ENCODE measurements at places on chromosomes 12 and 14.

- DNase-seq: no peak
Measured at GRCh38 chr14:101538878-101539277, 22.4 kb upstream of the DIO3 start.

GRCh38 chr12:126847005-126847629 is 1419.9 kb upstream of the TMEM132C start:
- DNase-seq: no peak

- DNase-seq: no peak
Measured at GRCh38 chr12:32502693-32503502, 103.5 kb downstream of the FGD4 start.

DNA sequence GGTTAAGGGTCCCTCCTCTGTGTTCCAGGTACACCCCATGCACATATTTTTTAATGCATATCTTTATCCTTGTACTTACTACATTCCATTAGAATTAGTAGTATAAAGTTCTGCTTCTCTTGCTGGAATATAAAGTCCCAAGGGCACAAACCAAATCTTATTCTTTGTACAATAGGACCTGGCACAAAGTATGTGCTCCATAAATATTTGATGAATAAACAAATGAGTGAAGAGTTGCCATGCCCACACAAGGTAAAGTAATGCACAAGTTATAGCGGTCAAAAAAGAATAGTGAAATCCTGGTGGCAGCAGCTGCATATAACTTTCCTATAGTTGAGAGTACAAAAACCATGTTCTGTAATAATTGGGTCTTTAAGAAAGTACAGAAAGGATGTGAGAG is 82.1 kb upstream of the BMP4 start:
- DNase-seq: no peak

DNA sequence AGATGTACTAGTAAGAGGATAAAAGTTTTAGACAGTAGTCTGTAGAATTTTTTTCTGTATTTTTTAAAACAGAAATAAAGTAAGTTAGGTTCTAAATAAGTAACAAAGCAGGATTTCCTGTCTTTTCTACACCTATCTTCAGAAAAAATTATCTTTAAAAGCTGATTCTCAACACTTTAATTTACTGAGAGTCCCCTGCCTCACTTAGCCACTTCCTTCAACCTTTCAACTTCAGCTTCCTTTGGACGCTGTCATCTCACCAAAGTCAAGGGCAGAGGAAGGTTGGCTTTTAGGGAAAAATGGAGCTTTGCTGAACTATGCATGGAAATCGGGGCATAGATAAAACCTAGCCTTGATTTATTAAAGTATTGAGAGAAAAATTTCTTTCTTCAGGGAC is 44.9 kb upstream of the CERS5 start:
- DNase-seq: no peak

DNA sequence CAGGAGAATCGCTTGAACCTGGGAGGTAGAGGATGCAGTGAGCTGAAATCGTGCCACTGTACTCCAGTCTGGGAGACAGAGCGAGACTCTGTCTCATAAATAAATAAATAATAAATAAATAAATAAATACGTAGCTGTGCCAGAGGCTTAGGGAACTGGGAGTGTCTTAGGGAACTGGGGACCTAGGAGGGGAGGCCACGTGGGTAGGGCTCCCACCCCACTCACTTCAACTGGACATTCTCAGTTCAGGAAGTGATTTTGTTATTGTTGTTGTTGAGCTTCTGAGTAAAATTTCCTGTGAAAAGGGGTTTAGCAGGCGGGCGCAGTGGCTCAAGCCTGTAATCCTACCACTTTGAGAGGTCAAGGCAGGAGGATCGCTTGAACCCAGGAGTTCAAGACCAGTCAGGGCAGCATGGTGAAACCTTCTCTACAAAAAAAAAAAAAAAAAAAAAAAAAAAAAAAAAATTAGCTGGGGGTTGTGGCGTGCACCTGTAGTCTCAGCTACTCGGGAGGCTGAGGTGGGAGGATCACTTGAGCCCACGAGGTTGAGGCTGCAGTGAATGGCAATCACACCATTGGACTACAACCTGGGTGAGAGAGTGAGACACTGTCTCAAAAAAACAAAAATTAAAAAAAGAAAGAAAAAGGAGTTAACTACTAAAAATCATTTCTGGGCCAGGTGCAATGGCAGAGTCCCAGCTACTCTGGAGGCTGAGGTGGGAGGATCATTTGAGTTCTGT is 19.0 kb upstream of the ANKRD9 start:
- no peak for DNase-seq

- no peak for DNase-seq
Measured at GRCh38 chr14:104226421-104227383, 88.3 kb downstream of the KIF26A start.

- DNase-seq: no peak
Measured at GRCh38 chr14:53034688-53035230, 83.9 kb upstream of the FERMT2 start.

DNA sequence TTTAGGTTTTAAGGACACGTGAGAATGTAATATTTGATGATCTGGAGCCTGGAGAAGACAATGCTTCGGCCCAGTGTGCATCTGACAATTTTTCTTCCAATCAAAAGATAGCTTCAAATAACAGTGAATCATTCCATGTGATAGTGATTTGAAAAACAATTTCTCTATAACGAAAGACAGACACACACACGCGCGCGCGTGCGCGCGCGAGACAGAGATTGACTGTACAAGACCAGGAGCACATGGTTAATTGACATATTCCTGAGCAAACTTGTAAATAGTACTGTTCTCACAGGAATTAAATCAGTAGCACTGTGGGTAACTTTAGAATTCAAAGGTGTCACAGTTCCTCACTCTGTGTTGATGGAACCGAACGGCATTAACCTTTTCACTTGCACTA is 287.5 kb upstream of the LMO3 start:
- no peak for DNase-seq

GRCh38 chr14:75561013-75561432 is 17.4 kb upstream of the FLVCR2 start:
- DNase-seq: peak; percentile 15

GRCh38 chr14:89672636-89673511 is 255.8 kb upstream of the FOXN3 start:
- DNase-seq: no peak

GRCh38 chr12:132853285-132854092 is 24.8 kb upstream of the GOLGA3 start:
- DNase-seq: no peak

GRCh38 chr12:32897687-32898573 is 1.4 kb upstream of the PKP2 start:
- peak; percentile 38 for DNase-seq

GRCh38 chr14:105126981-105127329 is 41.6 kb downstream of the JAG2 start:
- no peak for DNase-seq

GRCh38 chr14:105999361-106000028 is 473.1 kb downstream of the TMEM121 start:
- no peak for DNase-seq

- DNase-seq: no peak
Measured at GRCh38 chr14:44866322-44866721, 95.4 kb downstream of the KLHL28 start.

DNA sequence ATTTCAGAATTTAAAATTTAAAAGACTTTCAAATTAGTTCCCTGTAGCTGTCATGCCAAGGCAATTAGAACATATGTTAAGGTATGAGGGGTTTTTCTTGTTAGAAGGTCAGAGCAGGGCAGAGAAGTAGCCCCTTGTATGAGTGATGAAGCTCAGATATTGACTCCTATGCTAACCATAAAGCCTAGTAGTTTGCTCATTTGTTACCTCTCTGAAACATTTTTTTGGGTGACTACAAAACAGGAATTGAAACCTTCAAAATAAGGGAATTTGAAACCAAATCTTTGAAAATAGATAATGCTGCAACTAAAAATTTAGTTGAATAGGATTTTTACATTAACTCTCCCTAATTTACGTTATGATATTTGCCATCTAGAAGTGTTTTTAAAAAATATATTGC is 333.5 kb downstream of the NAV3 start:
- DNase-seq: no peak

DNA sequence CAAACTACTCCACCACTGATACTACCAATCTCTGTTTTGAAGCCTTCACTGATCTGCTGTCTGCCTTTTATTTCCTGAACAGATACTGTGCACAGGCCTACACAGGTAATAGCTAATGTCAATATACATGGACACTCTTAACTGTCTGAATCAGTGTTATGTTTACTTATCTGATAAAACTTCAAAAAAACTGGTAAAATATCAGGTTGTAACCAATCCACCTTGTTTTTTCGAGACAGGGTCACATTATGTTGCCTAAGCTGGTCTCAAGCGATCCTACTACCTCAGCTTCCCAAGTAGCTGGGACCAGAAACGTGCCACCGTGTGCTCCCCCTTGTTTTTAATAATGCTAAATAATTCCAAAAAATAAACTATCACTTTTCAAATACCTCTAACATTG is 43.5 kb downstream of the HECTD1 start:
- DNase-seq: no peak

GRCh38 chr12:87766044-87766443 is 263.2 kb downstream of the C12orf50 start:
- DNase-seq: no peak

GRCh38 chr14:61894452-61895077 is 132.3 kb downstream of the SNAPC1 start:
- no peak for DNase-seq

DNA sequence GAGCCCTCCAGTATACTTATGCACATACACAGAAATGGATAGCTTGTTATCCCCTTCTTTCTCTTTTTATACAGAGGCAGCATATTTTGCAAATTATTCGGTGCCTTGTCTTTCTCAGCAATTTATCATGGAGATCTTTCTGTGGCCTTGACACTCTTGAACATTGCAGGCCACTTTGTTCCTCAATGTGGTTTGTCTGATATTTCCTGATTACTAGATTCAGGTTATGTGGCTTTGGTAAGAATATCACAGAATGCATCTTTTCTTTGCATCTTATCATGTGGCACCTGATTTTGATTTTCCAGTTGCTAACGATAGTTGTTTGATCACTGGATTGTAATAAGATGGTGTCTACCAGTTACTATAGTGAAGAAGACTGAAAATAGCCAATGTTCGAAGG is 7.1 kb upstream of the SNRPF start:
- no peak for DNase-seq

DNA sequence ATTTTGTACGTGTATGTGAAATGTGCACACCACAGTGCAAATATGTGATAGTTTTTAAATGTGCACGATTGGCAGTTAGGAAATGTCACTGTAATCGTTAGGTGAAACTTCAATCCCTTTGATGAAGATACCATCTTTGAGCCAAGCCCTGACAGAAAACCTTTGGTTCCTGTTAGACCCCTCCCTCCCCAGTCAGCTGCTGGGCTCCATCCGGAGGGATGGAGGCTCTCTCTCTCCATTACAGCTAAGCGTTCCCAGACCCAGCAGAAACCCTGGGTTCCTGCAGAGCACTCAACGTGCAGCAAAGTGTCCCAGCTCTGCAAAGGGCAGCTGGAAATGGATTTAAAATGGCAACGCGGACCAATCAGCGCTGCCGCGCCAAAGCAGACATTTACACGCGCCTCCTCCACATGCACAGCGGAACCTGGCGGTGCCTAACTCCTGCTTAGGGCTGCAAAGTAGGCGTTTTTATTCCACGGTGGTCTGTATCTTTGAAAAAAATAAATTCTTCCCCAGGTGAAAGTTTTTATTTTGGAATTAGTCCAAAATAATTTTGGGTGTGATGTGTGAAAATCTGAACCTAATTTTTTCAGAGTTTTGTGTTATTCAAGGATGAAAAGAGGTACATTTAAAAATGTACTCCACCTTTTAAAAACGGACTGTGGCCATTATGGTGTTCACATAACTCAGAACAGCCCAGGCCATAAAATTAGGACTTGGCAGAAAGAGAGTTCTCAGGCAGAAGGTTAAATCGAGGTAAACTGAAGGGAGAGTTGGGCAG is 1.4 kb upstream of the HMGA2 start:
- no peak for DNase-seq

DNA sequence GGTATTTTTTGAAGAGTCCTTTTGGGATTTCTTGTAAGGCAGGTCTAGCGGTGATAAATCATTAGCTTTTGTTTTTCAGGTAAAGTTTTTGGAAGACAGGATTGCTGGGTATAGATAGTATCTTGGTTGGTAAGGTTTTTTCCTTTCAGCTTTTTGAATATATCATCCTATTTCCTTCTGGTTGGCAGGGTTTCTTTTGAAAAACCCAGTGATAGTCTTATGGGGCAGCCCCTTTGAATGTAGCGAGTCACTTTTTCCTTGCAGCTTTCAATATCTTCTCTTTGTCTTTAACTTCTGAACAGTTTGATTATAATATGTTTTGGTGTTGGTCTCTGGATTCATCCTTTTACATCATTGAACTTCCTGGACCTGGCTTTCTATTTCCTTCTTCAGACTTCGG is 20.2 kb downstream of the TMX1 start:
- DNase-seq: no peak

DNA sequence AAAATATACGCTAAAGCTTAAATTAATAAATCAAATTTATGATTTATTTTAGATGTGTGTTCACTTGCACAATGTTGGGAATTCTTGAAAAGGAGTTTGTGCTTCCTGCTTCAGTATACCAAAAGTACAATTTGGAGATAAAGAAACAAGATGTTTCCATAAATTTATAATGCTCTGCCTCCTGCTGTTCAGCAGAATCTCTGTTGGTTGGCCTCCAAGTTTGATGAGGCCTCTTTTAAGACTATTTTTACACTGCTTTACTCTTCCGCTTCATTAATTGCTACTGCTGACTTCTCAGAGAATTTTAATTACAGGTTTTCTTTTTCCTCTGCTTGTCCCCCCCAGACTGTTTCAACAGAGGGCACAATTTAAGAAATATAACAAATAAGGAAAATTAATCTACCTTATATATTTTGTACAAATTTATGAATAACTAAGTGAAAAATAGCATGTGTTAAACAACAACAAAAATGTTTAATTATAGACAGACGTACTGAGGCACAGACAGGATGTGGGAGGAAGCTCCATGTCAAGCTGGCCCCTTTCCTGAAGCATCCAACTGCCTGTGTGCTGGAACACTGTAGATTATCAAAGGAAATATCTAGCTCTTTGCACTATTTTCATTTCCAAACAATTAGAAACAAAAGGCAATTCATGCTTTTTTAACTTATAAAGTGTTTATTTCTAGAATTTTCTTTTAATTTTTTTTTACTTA is 83.9 kb downstream of the PIK3C2G start:
- DNase-seq: no peak

DNA sequence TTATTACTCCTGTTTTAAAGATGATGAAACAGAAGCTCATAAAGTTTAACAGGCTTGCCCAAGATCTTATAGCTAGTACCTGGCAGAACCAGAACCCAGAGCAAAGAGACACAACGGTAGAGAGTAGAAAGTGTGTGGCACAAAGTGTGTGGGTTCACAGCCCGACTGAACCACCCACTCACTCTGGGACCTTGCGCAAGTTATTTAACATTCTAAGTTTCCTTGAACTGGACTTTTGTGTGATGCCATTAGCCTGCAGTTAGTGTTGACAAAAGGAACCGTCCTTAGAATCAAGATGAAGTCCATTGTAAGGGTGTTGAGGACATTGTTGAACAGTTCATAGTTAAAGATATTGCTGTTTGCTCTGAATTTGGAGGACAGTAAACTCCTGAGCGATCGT is 29.9 kb upstream of the RIC8B start:
- DNase-seq: no peak

DNA sequence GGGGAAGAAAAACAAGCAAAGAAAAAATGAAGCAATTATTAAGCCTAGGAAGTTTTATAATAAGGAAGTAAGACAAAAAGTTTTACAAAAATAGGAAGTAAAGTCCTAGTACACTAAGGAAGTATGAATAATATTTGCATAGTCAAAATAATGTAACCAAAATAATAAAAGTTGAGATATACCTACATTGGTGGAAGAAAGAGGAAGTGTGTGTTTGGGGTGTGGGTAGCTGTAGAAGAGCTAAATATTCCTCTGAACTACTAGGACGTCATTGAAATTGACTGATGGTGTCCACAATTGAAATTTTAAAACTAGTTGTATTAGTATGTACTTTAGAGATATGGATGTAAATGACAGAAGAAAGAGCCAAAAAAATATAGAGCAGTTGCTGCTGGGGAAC is 228.4 kb upstream of the OTX2 start:
- DNase-seq: no peak
